Esophagus muscularis mucosa (tissue), 4 donors: ENCODE measurements at places on chromosomes 16 and 17. TPM values are rescaled to one million over a fixed set of nuclear protein-coding genes. Genes with fewer than 3 reads are reported as not detected.

The TBC1D3H gene
- not detected for total RNA-seq

The ETV4 gene
- 1.3 TPM for total RNA-seq

The SCGB1C2 gene
- not detected for total RNA-seq

The PRR35 gene
- not detected for total RNA-seq

The HCRT gene
- total RNA-seq, result not detected

The GNG13 gene
- total RNA-seq, result not detected

The PRSS36 gene
- 3.9 TPM for total RNA-seq

The SMIM5 gene
- 5.3 TPM for total RNA-seq
